ELR (cell line): ENCODE measurements at places on chromosomes 11 and 22.

GRCh38 chr11:91158891-91159537 is 936.2 kb upstream of the CHORDC1 start:
- peak; percentile 72 for DNase-seq

GRCh38 chr11:126293726-126294125 is 10.1 kb upstream of the DCPS start:
- DNase-seq = no peak

- DNase-seq = no peak
These were observed 119.8 kb upstream of the SORL1-AS1 start for GRCh38 chr11:121572571-121573059.

GRCh38 chr11:64249563-64250414 is 1.5 kb upstream of the PLCB3 start:
- DNase-seq = no peak

GRCh38 chr11:134024420-134025081 is 44.3 kb upstream of the JAM3 start:
- peak; percentile 91 for DNase-seq

GRCh38 chr11:62545437-62546243 is 966 bp downstream of the AHNAK start:
- peak; percentile 94 for DNase-seq

- DNase-seq = peak; percentile 42
These were observed at the start of gene BMAL1 for GRCh38 chr11:13277768-13278608. Gene BMAL1 (plus strand): TSS chr11:13277790. CDS start chr11:13354309, 76,519 bp downstream.

DNA sequence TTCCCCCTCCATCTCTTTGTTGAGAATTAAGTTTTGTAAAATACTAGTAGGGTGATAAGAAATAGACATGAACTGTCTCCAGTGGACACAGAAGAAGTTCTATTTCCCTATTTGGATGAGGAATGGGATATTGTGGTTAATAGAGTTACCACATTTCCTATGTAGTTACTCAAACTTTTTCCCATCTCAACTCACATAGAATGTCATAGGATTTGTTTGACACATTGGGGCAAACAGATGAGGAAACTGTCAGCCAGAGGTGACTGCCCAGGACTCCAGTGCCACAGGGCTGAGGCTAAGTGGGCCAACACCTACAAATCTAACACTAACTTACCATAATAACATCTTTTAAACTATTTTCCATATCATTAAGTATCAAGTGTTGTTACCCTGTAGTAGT is 58.3 kb downstream of the CCDC83 start:
- DNase-seq = no peak

DNA sequence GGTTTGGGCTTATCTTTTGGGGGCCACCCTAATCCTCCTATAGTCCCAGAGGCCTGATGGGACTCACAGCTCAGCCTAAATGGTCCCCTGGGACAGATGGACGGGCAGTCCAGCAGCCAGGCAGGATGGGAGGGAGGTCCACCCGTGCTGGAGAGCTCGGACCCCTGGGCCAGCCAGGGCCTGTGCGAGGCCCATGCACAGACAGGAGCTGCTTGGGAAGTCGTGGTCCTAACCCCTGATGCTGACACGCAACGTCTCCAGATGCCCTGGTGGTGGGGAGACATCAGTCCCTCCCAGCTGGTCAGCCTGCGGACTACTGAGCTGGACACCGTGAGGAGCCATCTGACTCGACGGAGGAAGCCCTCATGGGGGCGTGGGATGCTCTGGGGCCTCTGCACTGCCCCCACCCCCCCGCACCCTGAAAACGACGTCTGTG is 31.2 kb upstream of the MUC5AC start:
- DNase-seq = no peak

GRCh38 chr11:36974771-36975170 is 376.7 kb upstream of the RAG2 start:
- DNase-seq = no peak

GRCh38 chr11:79762279-79762921 is 321.6 kb upstream of the TENM4 start:
- DNase-seq = no peak

GRCh38 chr22:38282397-38282796 is 9.6 kb upstream of the TMEM184B start:
- no peak for DNase-seq

GRCh38 chr22:24951942-24952836 is at the start of gene KIAA1671:
Gene KIAA1671 (plus strand): TSS chr22:24952716. CDS start chr22:25028000, 75,284 bp downstream.
- peak; percentile 47 for DNase-seq

- no peak for DNase-seq
These were observed 51.4 kb upstream of the ANO1 start for GRCh38 chr11:70026726-70027125.

GRCh38 chr11:29024386-29024785 is 916.2 kb downstream of the METTL15 start:
- DNase-seq = peak; percentile 31

GRCh38 chr22:45554040-45554406 is 51.3 kb downstream of the FBLN1 start:
- no peak for DNase-seq

DNA sequence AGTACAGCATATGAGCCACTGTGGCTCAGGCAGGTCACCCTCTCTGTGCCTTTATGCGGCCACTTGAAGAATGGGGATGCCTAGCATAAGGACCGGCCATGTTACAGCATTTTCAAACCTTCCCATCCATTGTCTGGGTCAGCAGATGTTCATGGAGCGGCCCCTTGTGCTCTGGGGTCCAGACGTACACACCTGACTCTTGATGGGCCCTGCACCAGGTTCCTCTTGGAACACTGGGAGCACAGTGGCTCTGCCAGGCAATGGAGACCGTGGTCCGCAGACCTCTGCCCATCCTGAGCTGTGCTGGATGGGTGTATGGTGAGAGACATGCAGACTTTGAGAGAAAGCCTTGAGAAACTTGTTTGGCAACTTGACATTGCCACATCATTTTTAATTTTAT is 9.8 kb downstream of the PRDM11 start:
- DNase-seq = no peak

DNA sequence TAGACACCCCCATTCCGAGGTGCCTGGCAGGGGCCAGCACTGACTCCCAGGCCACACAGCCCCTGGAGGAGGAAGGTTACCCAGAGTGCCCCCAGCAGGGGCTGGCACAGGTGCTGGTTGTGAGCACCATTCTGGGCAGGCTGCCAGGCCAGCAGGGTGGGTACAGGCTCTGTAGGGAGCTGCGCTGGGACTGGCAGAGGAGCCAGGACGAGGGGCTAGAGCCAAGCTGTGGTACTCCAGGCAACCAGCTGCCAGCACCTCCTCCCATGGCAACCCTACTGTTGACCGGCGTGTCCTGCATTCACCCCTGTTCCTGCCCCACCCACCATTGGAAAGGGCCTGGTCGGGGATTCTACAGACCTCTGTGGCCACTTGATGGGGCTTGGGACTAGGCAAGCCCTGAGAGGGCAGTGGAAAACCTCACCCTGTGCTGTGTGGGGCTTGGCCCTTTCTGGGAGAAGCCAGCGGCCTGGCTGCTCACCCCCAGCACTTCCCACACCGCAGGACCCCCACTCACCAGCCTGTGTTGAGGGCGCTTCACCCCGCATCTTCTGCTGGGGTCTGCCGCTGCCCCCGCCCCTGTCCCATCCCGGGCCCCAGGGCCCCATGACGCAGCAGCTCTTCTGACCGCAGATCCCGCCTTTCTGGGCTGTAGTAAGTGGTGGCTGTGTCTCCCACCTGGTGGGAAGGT is 1.9 kb downstream of the CLDN5 start:
- DNase-seq = no peak

GRCh38 chr22:36584666-36585065 is 55.7 kb upstream of the EIF3D start:
- no peak for DNase-seq
